CD4-positive, alpha-beta T cell treated with Interleukin-6 for 4 hours (primary cell): ENCODE measurements at places on chromosomes 7 and 10.

DNA sequence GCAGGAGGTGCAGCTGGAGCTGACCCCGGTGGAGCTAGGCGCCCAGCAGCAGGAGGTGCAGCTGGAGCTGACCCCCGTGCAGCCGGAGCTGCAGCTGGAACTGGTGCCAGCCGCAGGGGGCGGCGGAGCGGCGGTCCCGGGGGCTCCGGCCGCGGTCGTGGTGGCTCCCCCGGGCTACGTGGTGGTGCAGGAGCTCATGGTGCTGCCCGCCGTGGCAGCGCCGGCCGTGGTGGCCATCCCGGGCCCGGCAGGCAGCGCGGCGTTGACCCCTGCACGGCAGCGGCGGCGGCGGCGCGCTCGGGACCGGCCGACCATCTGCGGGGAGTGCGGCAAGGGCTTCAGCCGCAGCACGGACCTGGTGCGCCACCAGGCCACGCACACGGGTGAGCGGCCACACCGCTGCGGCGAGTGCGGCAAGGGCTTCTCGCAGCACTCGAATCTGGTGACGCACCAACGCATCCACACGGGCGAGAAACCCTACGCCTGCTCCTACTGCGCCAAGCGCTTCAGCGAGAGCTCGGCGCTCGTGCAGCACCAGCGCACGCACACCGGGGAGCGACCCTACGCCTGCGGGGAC lies 6.8 kb downstream of the ZNF853 start:
- no peak for DNase-seq

- DNase-seq: no peak
These were observed 26.8 kb downstream of the PRPF18 start for GRCh38 chr10:13613519-13613918.

- no peak for DNase-seq
These were observed 5.5 kb downstream of the AFAP1L2 start for GRCh38 chr10:114398587-114399331.

DNA sequence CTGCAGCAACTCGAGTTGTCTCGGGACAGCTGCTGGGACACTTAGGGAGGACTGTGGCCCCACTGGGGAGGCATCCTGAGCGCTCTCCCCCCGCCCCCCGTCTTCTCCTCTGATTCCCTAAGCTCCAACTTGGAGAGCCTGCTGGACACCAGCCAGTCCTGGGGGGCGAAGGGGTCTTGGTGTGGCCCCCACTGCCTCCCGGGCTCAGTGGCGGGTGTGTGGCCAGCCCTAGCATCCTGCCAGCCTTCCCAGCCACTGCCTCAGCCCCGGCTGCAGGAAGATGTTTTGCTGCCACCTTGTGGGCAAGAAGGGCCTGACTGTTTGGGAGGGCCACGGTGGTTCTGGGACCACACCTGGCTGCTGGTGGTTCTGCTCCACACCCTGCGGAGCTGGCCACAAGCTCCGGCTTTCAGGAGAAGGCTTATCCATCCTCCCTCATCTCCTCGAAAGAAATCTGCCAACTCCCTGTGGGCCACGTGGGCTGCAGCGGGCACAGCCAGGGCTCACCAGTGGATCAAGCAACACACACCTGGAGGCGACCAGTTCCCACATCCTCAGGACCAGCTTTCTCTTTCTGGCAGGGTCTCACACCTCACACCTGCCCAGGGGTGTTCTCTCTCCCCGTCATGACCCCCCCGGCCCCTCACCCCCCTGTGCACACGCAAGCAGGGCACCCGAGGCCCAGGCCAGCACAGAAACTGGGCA lies 24.8 kb downstream of the AGAP3 start:
- DNase-seq: peak; percentile 80

DNA sequence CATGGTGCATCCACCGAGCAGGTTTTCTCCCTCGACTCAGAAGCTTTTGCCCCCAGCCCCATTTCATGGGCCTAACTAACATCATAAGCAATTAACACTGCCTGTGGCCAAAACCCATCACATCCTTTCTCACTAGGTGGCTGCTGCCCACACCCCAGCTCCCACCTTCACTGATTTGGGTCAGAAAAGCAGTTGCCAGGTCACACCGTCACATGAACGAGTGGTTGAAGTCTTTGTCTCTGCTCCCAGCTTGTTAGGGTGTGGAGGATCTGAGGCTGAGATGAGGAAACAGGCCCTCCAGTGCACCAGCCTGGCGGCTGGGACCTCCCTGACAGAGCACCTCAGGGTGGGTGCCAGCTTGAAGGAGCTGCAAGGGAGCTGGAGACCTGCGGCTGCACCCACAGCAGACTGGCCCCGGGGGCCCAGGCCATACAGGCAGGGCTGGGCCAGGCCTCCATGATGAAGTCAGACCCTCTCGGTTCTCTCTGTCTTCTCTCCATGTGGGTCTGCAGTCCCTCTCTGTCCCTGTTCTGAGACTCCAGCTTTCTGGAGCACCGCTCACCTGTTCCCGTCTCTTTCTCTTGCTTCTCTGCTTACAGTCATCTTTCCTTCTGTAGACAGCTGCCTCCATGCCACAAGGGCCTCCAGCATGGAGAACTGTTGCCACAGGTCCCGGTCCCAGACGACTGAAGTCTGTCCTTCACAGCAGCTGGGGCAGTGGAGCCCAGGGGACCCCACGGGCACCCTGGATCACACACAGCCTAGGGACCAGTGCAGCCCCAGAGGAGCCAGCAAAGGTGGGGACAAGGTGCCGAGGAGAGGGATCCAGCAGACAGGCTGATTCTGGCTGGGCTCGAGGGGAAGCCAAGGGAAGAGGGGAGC lies 13.8 kb upstream of the INPP5A start:
- no peak for DNase-seq
